ENCODE measurements at places on chromosomes 7 and 10.

- DNase-seq = no peak
Measured at GRCh38 chr7:78607099-78607498, 808.5 kb downstream of the PHTF2 start.

GRCh38 chr10:23342213-23342884 is 2.2 kb downstream of the C10orf67 start:
- no peak for DNase-seq

- no peak for DNase-seq
Measured at GRCh38 chr10:76017733-76018433, 586.5 kb downstream of the LRMDA start.

DNA sequence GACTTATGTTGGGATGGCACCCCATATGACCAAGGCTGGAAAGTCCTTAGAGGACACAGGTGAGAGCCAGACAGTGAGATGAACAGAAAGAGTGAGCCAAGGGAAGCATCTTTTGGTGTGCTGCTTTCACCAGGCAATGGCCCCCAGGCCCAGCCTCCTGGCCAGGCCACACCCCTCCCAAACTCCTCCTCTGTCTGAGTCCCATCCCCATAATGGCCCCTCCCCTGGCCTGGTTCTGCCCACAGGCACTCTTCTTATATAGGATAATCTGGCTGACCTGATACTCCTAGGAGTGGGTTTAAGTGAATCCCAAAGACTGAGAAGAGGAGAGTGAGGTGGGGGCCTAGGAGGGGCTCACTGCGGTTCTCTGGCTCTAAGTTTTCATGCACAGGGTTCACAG is 252.5 kb downstream of the RPS24 start:
- no peak for DNase-seq

GRCh38 chr10:31669357-31669756 is 259.3 kb downstream of the ARHGAP12 start:
- no peak for DNase-seq

DNA sequence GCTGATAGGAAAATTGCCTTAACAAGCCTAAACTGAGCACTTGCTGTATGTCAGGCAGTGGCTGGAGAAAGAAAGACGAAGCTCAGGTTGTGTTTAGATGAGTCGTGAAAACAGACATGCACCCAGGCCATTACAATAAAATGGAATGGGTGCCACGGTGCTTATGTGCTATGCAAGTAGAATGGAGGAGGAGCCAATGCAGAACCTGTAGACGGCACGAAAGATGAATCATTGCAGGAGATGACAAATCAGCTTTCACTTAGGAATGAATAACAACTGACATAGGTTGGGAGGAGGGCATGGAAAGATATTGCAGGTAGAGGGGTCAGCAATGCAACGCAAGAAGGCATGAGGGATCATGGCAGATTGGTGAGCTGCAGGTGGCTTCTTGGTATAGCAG is 61.2 kb upstream of the ARHGAP21 start:
- no peak for DNase-seq

DNA sequence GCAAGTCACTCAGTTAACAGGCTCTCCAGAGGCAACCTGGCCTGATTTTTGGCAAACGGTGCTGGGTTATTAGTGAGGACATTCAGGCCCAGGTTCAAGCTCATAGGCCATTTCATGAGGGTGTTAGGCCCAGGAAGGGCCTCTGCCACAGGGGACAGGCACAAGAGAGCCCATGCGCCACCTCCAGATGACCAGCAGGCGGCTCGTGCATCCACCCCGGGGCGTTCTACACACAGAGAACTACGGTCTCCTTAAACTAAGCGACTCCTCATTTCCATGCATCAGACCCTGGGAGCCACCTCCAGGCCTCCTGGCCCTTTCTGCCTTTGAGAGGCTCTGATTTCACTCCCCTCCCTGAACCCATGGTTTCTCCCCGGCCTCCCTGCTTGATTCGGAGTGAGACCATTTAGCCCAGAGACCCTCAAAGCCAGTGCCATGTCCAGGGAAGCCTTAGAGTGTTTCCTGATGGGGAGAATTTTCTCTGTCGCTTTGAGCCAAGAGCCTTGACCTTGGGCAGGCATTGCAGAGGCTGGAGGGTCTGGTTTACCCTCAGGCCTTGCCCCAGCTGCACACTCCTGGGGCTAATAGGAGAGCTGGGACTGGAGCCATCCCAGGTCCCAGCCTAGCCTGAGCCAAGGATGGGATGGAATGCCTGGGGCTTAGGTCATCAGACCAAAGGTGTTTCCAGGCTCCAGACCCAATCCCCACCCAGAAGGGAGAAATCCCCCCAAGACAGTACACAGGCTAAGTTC is 188.0 kb downstream of the GRID1 start:
- peak; percentile 24 for DNase-seq

- DNase-seq = peak; percentile 96
Measured at GRCh38 chr10:80472234-80473095, 18.4 kb downstream of the TSPAN14 start.

GRCh38 chr7:91164506-91164905 is 99.7 kb upstream of the FZD1 start:
- no peak for DNase-seq

- no peak for DNase-seq
Measured at GRCh38 chr7:136877509-136877908, 9.1 kb downstream of the CHRM2 start.

GRCh38 chr7:2102375-2102723 is 130.4 kb downstream of the MAD1L1 start:
- DNase-seq = no peak

DNA sequence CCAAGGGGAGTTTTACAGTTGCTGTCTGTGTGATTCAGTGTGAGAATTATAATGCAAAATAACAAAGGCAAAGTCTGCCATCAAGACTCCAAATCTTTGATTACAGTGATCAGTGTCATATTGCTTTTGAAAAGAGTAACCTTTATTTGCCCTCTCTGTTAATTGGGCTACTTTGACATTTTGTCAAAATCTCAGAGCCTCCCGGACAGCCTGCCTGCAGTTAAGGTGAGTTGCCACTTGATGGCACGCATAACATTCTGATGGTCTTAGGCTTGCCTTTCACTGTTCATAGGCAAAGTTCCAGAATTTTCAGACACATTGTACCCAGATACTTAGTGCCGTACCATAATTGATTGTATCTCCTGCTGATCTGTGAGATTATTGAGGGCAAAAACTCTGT is 253.5 kb downstream of the ABCA13 start:
- DNase-seq = no peak

DNA sequence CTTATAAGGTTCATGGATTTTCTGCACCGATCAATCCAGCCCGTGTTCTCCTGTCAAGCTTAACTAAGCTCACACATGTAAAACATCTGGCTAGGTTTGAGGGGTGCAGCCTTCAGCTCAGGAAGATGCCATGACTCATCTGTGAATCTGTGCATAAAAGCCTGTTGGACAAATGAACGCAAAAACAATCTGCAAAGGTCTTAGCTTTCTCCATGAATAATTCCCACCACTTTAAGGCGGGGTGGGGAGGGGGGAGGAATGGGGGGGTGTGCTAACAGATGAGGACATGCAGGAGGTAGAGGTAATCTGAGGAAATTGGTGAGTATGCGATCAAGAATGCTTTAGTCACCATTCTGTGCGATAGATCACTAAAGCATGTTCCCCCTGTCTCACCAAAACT is 4.8 kb downstream of the DOCK4 start:
- no peak for DNase-seq

GRCh38 chr10:58781873-58782488 is 269.3 kb downstream of the BICC1 start:
- peak; percentile 56 for DNase-seq

- DNase-seq = no peak
Measured at GRCh38 chr7:2080060-2080387, 152.7 kb downstream of the MAD1L1 start.

DNA sequence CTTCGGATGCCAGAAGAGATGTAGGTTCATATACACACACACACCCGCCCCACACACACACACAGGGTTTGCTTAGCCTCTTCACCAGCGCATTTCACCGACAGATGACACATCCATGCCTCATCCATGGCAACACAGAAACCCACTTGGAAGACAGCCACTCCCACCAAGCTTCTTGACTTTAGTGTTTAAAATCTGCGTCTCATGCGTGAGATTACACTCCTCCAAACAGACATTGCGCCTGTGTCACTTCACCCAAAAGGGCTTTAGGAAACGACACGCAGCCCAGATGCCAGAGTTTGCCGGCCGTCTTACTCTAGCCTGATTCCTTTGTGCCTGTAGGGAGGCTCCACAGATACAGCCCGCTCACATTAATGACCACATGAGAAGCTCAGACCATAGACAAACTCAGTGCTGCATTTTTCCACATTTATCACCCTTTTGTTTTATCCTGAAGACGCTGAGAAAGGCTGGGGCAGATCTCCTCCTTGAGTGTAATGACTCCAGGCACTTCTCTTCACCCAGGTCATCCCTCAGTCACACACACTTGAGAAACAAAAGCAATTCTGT is 73.8 kb downstream of the DIP2C start:
- no peak for DNase-seq

GRCh38 chr7:139916717-139917395 is 87.8 kb downstream of the TBXAS1 start:
- no peak for DNase-seq

DNA sequence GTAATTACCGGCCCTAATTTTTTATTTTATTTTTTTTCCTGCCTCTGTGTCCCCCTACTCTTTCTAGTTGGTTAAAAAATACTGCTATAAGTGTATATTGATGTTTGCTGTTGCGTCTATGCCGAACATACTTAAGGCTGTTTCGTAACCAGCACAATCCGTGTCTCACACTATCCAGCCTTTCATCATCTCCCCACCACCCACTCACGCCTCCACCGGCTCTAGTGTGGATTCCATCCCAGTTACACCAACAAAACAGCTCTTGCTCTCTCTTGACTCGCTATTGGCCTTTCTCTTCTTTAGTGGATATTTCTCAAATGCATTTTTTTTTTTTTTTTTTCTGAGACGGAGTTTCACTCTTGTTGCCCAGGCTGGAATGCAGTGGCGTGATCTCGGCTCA is 70.1 kb upstream of the CAMK1D start:
- peak; percentile 91 for DNase-seq

DNA sequence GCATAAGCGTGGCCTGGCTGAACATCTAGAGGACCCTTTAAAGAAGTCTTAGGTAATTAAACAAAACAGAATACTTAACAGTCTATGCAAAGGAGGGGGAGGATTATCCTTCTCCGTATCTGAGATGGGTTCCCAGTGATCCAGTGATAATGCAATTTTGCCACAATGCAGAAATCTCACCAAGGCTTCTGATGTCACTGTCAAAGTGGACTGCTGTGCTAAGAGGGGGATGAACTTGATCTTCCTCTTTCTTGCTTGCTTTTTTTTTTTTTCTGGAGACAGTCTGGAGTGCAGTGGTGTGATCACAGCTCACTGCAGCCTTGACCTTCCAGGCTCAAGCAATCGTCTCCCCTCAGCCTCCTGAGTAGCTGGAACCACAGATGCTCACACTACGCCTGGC is 30.8 kb downstream of the GATA3 start:
- peak; percentile 34 for DNase-seq

- DNase-seq = no peak
Measured at GRCh38 chr7:41207141-41207540, 495.7 kb downstream of the INHBA start.

DNA sequence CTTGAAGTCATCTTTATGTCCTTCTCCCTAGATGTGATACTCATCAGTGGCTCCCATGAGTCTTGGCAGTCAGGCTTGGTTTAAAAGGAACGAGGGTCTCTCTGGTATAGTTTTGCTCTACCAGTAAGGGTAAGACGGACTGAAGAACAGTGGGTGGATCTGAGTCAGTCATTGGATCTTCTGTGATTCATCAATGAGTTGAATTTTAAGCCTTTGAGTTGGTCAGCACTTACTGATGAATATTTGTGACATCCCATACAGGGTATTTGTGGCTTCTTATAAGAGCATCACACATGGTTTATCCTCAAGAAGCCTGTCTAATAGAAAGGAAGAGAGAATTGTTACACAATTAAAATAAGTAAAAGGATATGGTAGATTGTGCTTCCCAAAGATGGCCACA is 87.3 kb upstream of the NAMPT start:
- DNase-seq = peak; percentile 57

GRCh38 chr10:90983914-90984549 is 63.1 kb upstream of the ANKRD1 start:
- DNase-seq = no peak

DNA sequence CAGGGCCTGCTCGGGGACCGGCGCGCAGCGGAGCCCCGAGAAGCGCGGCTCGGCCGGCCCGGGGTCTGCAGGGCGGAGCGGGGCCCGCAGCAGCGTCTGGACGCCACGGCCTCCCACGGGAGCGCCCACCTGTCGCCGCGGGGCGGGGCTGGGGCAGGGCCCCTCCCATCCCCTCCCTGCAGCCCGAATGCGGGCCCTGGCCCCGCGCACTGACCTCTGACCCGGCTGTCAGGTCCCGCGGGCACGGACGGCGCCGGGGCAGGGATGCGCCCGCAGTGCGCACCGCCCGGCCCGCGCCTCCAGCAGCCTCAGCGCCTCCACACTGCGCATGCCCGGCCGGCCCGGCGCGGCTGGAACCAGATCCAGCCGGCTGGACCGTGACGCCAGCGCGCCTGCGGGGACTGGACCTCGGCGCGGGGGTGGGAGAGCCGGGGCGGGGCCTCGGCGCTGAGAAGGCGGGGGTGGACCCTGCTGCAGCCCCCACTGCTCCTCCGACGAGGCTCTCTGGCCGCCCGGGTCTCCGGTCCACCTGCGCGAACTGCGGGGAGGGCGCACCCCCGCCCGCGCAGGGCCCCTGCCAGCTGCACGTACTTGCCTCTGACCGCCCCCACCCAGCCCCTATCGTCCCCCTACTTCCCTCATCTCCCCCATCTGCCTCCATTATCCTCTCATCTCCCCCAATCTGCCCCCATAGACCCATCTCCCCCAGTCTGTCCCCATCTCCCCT is 16.1 kb upstream of the GPR146 start:
- DNase-seq = peak; percentile 97

GRCh38 chr7:142188846-142189245 is 69.0 kb downstream of the PRSS58 start:
- no peak for DNase-seq

GRCh38 chr10:50152792-50153272 is 85.1 kb downstream of the WASHC2A start:
- DNase-seq = no peak

GRCh38 chr10:49606981-49607535 is 3.1 kb upstream of the SLC18A3 start:
- peak; percentile 73 for DNase-seq

- no peak for DNase-seq
Measured at GRCh38 chr7:159218607-159219006, 73.9 kb upstream of the VIPR2 start.

GRCh38 chr7:26179826-26180497 is 20.6 kb downstream of the HNRNPA2B1 start:
- no peak for DNase-seq

All from suppressor macrophage treated with lipopolysaccharide for 1 hour (primary cell).